ENCODE measurements at places on chromosomes 4 and X.

DNA sequence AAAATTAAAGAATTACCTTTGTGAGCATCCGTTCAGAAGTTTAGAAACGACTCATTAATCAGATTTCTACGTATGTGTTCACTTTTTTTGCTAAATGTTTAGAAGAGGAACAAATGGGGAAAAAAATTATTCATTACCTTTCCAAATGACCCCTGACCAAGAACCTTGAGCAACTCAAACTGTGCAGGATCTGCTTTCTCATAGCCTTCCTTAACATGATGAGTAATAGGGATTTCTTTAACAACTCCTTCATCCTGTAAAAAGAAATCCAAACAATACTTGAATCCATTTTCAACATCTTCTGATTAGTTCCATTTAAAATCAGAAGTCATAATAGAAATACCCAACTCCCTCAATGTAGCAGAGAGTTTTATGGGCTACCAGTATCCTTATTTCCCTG, 32.1 kb downstream of the RPS6KA6 start:
- DNase-seq = no peak

DNA sequence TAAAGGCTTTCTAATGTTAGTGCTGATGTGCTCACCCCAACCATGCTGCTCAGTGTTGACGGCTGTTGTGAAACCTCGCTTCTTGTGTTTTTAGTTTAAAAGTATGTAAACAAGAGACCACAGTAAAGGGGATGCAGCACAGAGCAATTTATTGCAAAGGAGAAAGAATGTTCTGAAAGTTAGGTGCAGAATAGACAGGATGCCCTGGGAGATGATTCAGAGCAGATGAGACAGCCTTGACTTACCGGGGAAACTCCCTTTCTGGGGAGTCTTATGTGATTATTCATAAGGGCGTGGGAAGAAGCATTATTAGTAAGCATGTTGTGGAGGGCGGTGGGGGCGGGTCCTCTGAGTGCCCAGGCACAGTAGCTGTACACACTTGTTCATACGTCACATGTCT, 47.7 kb downstream of the EVC start:
- peak; percentile 94 for DNase-seq

DNA sequence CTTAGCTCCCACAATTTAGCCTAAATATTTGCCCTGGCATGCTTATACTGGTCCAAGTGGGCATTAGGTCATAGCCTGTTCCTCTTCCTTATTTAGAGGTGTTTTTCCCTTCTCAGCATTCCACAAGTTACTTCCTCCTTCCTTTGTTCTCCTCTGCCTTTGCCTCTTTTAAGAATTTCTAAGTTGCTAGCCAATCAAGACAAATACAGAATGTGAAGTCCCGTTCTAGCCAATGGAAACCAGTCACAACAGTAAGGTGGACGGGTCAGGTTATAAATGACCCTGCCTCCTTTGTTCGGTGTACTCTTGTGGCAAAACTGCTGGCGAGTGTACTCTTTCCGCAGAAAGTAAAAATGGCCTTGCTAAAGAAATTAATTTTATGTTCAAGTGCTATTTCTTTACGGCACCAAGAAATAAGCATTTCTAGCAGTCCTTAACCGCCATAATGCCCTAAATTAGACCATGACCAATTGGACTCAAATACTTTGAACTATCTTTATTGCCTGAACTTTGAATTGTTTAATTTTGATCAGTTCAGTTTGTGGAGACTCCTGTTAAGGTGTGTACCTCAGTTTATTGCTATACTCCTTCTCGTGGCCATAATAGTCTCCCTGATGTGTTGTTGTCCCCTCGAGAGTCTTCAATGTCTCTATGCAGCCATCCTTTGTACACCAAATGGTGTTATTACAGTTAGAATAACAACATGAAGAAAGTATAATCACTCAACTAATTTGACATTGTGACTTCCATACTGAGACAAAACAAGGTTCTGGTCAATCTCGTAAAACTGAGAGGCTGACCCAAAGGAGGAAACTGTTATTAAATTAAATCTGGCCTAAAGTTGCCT, 1.6 kb upstream of the HADH start:
- no peak for DNase-seq

DNA sequence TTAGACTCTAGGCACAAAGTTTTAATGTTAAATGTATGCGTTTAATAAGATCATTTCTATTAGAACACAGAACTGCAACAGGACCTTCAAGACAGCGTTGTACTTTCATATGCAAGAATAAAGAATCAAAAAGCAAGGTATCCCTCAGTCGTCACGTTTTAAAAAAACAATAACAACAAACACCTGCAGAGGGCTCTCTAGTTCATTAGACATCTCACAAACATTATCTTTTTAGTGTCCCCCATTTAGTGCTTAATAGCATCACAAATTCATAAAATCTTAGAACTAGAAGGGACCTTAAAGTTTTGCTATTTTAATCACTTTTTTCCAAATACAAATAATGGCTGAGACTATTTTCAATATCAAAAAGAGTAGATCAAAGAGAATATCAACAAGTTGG, 236.6 kb downstream of the DCHS2 start:
- DNase-seq = no peak

DNA sequence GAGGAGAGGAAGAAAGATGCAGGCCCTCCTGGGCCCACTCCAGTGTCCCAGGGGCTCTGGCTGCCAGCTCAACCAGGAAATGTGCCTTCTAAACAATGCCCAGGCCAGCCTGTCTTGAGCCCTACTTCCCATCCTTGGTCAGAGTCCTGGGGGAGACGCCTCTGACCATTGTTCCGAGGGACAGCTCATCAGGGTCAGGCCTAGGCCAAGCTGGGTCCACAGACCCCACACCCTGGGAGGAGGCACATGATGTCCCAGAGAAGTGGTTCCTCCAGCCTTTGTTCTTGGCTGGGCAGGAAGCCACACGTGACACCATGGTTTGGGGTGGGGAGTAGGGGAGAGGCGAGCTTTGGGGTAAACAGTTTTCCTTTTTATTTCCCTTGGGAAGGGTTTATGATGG, 102.5 kb downstream of the EFNB1 start:
- no peak for DNase-seq

GRCh38 chr4:13097971-13098370, 386.2 kb downstream of the RAB28 start:
- no peak for DNase-seq

DNA sequence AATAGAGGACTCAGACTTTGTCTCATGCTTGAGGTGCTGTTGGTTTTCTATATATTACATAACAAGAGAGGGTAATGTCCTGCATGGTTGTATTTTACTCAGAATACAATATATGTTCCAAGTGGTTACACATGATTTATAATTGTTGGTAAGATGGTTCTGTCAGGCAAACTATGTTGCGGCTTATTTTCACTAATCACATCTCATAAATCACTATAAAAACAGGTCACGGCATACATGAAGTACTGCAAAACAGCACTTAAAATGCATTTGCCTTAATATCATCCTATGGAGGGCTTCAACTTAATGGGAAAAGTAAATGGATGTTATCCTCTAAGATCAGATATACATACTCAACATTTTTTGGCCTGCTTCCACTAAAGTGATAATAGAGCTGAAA, 246.0 kb upstream of the ARSJ start:
- no peak for DNase-seq

- no peak for DNase-seq
Measured at GRCh38 chr4:111813555-111814140, 331.6 kb upstream of the FAM241A start.
